ENCODE measurements at places on chromosomes 13 and 19.

- peak; percentile 56 for DNase-seq
These were observed 68.6 kb upstream of the TEX29 start for GRCh38 chr13:111251646-111252445.

DNA sequence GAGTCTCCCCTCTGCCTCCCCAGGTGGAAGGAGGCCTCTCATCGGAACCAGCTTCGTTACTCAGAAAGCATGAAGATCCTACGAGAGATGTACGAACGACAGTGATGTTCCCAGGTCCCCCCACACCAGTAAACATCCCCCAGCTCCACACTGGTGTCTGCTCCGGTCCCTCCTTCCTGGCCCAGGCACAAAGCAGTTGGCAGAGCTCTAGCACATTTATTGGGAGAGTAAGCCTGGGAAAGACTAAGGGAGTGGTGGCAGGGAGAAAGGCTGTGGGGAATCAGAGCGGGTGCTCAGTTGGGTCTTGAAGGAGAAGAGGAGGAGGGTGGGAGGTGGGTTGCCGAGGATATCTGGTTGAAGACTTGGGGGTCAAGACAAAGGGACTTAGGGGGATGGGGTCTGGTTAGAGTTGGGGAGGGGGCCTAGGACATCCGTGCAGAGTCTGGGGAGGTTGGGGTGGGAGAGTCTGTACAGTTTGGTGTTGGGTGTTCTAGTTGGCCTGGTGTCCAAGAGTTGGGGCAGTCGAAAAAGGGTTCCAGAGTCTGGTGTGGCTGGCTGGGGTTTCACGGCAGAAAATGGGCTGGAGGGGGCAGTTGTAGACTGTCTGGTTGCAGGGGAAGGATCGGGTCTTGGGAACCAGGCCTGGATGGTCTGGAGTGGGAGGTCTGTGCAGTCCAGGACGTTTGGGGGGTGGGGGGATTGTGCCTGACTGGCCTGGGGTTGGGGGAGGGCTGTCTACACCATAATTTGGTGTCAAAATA is 2.3 kb downstream of the HSPB6 start:
- no peak for DNase-seq

GRCh38 chr13:72908416-72908815 is 126.5 kb downstream of the PIBF1 start:
- DNase-seq, result no peak

- DNase-seq, result no peak
These were observed 4.2 kb downstream of the LYL1 start for GRCh38 chr19:13098277-13099072.

DNA sequence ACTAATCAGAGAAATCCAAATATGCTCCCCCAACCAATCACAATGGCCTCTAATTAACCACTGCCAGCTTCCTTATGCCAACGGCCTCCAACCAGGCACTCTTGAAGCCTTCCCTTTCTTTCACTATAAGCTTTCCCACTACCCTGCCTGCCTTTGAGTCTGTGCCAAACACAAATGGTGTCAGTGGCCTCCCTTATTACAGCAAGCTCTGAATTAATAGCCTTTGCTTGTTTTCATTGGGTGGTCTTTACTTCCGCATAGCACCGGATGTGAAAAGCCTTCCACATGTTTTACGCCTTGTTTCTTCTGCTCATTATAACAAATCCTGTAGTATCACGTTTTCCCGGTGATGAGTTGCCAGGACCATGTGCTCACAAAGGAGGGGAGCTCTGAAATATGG is 1.4 kb upstream of the EDDM13 start:
- DNase-seq, result no peak

GRCh38 chr19:53866865-53867224 is 838 bp upstream of the MYADM start:
- no peak for DNase-seq
